ENCODE measurements at places on chromosomes 2 and 18.

DNA sequence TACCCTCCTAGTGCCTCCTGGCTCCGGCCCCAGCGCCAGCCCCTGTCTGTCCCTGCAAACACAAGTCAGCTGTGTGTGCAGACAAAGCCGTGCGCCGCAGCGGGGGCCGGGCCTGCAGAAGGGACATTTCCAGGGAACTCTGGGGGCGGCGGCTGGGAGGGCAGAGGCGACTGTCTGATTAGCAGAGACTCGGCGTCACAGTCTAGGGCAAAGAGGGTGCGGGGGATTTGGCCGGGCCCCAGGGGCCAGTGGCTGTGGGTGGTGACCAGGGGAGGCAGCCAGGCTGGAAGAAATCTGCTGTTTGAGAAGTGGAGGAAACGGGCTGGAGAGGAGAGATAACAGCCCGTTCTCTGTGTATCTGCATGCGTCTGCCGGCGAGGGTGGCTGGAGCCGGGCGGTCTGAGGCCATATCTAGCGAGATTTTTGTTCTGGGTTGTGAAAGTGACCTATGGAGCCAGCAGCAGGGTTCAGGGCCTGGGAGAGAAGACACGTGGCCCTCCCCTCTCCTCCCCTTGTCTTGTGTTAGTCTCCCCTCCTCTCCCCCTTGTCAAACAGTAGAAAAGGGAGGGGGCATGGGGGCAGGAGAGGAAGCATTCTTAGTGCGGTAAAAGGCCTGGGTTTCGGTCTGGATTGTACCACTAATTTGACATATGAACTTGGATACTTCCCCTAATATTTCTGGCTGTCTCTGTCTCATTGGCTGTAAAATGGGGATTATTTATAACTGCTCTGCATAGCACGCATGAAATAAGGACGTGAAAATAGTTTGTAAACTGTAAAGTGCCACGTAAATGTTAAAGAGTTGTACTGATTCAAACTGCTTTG lies 169.4 kb downstream of the SMAD7 start:
- peak; percentile 80 for DNase-seq

- DNase-seq: no peak
These were observed 88.8 kb downstream of the LRP1B start for GRCh38 chr2:142041996-142042395.

GRCh38 chr2:238928520-238929241 lies 80.8 kb downstream of the TWIST2 start:
- DNase-seq: no peak

GRCh38 chr18:26477828-26478466 lies 70.4 kb downstream of the KCTD1 start:
- DNase-seq: no peak

DNA sequence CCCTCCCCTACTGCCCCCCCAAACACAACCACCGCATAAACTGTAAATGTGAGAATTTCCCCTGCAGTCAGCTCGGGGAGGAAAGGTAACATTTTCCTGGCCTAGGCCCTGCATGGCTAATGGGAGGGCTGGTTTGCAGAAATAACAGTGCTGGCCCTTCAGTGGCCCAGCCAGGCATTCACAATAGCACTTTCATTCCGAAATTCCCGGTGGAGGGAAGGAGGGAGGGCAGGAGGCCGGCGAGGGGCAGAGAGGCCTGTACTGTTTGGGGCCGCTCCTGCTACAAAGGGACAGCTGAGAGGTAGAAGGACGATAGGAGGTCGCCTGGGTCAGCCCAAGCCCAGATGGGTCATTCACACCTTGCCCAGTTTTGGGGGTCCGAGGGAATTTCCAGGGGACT lies 11.3 kb downstream of the CYP26B1 start:
- no peak for DNase-seq

- no peak for DNase-seq
These were observed 12.9 kb downstream of the RAMP1 start for GRCh38 chr2:237872178-237872887.

- DNase-seq: no peak
These were observed 239.8 kb upstream of the HS6ST1 start for GRCh38 chr2:128558441-128558840.

DNA sequence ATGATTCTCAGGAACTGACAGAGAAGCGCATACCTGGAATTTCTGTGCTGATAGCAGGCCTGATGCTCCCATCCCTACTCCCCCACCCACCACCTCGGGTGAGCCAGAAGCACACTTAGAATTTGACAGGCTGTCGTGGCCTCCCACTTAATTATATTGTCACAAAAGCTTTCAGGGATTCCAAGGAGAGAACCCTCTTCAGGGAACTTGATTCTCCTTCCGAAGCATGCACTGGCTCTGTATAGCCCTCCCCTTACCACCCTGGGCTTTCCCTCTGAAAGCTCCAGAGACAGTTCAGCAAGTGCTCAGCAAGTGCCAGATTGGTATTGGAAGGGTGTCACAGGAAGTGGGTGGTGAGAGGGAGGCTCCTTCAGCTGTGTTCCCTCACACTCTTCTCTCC lies 252.5 kb upstream of the SIX2 start:
- no peak for DNase-seq

DNA sequence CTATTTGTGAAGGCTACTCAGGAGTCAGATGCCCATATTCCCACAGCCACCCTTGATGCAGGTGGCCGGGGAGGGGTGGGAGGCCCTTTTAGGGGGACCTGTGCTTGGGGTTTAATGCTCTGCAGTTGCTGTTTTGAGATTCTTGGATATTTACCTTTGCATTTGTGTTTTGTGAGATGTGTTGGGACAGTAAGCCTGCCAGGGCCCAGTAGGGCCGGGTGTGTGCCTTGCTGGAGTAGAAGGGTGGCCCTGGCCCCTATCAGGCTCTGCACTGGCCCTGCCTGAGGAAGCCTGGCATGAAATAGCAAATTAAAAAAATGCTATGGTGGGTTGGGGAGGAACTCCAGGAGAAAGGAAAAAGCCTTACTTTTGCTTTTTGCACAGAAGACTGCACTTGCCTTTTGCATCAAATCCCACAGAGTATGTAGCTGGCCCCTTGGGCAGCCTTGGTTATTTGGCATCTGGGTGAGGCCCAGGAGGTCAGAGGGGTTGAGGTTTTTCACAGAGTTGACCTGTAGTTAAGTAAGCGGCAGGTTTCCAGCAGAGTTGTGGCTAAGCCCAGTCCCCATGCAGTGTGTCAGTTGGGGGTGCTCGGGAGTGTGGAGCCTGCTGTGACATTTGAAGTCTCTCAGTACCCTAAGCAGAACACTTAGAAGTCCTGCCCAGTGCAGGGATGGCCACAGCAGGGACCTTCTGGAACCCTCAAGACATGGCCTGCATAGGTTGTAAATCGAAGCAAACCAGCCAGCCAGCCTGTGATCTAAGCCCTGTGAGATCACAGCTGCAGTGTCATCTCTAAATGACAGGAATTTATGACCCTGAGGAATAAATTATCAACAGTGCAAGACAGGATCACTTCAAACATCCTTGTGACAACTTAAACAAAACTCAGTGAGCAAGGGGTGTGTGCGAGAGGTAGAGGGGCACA lies 68.8 kb downstream of the SH3RF3 start:
- DNase-seq: no peak

DNA sequence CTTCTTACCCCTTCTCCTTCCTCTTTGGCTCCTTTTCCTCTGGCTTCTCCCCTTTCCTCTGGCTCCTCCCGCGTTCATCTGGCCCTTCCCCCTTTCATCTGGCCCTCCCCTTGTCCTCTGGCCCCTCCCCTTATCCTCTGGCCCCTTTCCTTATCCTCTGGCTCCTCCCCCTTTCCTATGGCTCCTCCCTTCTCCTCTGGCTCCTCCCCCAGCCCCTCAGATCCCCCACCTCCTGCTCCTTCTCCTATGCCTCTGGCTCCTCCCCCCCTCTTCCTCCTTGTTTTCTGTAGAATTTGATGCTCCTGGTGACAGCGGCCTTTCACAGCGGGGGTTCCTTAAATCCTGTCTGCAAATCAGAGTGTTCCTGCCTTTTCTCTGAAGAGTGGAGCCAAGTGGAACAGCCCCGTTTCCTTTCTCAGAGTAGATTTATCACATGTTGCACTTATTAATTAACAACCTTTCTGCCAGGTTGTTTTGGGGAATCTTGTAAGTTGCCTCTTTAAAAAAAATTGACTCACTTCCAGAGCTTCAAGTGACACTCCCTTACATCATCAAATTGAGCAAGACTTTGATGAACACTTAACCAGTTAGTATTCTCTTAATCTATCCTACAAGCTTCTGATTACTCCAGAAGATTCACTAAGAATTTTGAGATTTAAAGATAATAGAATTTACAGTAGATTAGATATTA lies 27.9 kb downstream of the FABP1 start:
- no peak for DNase-seq

DNA sequence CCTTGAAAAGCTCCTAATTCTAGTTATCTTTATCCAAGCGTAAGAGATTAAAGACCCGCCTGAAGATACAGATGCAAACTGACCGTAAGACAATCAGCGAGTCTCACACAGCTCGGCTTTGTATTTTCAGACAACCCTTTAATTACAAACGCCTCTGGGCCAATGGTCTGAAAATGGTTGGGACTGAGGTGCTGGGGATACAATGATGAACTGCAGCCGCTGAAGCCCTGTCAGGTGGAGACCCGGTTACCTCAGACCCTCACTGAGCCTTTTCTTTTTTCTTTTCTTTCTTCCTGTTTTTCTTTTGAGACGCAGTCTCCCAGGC lies 715 bp upstream of the CFAP36 start:
- peak; percentile 41 for DNase-seq

DNA sequence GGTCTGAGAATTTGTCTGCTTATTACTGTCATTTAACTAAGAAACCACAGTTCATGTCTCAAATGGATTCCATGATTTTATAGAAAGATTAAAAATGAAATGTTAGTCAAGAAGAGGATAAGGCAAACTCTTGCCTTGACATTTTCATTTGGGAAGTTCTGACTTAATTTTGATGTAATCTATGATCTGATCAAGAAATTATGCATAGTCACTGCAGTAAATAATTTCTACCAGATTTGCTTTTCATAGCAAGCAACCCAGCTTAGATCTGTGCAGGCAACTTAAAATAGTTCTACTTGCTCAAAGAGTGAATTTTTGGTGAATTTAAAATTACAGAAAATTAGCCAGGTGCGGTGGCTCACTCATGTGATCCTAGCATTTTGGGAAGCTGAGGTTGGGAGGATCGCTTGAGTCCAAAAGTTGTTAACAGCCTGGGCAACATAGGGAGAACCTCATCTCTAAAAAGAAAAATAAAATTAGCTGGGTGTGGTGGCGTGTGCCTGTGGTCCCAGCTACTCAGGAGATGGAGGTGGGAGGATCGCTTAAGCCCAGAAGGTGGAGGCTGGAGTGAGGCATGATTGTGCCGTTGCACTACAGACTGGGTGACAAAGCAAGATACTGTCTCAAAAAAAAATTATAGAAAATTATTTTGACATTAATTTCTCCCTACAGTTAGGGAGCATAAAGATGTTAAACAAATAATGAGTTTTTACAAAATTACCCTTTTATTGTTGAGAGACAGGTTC lies 158.7 kb upstream of the MYO3B start:
- no peak for DNase-seq

DNA sequence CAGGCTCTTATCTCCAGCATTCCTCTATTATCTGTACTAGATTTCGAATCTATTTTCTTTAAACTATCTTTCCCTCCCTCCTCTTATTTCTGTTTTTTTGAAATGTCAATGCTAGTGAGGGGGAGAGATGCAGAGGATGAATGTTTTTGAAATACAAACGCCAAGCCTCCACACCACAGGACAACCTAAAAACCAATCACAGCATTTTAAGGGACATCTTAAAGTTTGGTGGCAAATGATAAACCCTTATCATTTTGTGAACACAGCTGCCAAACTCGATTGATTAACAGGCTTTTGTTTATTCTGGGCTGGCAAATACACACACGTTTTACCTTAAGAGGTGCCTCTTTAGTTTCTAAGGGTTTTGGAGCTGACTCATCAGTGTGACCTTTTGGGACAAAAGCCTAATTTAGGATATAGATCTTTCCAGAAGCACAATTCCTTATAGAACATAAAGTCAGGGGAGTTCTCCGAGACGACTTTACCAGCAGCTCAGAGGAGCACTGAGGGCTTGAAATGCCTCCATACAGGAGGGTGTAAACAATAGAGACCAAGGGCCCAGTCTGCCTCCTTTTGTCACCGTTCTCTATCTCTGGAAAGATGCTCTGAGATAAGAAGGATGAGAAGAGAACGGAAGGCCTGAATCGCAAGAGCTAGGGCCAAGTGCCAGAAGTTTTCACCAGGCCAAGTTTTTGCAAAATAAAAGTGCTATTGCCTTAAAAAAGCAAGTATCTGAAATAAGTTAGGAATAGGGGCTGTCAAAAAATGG lies 4.2 kb upstream of the MEIS1 start:
- DNase-seq: no peak

DNA sequence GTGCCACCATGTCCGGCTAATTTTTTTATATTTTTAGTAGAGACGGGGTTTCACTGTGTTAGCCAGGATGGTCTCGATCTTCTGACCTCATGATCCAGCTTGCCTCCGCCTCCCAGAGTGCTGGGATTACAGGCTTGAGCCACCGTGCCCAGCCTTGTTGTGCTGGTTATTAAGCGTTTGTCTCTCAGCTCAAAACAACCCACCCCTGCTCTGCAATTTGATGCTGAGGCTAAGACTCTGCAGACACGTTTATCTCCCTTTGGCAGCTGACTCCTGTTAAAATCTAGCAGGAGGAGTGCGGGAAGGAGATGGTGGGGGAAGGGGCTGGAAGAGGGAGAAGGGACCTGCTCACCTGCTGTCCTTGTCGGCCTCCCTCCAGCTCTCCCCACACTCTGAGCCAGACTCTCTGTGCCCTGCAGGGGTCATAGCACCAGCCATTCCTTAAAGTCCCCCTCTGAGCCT lies 29.9 kb upstream of the IMPA2 start:
- DNase-seq: no peak

DNA sequence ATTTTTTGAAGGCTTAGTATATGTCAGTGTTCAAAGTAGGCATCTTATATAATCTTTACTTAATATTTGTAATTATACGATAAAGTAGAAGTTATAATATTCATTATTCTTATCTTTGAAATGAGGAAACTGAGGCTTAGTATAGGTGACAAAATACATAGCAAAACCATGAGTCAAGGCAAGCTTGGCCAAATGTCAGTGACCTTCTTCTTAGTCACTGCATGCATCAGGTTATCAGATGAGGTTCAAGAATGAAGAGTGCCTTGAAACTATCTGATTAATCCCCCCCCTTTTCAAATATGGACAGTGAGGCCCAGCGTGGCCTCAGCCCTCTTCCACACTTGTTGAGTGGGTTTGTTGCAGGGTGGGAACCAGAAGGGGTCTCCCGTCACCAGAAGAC lies 59.3 kb downstream of the PMAIP1 start:
- no peak for DNase-seq

- DNase-seq: no peak
These were observed 22.6 kb downstream of the ALMS1 start for GRCh38 chr2:73408198-73408597.

DNA sequence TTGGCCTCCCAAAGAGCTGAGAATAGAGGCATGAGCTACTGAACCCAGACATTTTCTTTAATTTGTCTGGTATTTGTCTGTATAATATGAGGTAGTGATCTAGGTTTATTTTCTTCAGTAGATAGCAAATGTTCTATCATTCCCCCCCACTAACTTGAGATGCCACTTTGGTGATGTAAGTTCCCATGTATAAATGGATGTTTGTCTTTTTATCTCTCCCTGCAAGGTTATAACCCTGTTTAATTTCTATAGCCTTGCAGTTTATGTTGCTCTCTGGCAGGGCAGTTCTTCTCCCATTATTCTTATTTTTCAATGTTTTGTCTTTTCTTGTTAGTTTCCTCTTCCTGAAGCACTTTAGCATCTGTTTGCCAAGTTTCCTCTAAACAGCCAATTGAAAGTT lies 39.1 kb upstream of the MAP4K4 start:
- no peak for DNase-seq

- no peak for DNase-seq
These were observed 86.3 kb downstream of the MAIP1 start for GRCh38 chr2:200041639-200042038.
